ENCODE measurements at places on chromosomes 5 and 9. TPM values are rescaled to one million over a fixed set of nuclear protein-coding genes. Genes with fewer than 3 reads are reported as not detected.

DNA sequence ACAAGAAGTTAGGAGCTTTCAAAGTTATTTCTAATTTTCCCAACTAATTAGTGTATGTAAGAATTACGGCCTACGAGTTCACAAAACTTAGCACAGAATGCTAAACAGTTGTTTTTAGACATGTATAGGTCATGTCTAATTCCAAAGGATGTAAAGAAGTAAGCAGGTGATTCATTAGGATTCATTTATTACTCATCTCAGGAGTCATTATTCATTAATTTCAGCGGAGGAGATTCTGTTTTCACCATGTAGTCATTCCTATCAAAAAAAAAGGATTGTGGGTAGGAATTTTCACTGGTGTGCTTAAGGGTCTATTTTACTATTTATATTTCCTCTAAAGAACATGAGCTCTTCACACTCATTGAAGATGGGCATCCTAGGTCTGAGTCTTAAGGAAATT lies 532.2 kb downstream of the ACTL7B start:
- DNase-seq: no peak
- no peak overlapping the region for H3K4me3 ChIP-seq
- no peaks in the 10 kb centered on the region for H3K27me3 ChIP-seq
- H3K27ac ChIP-seq: no peak overlapping the region
- H3K4me1 ChIP-seq: no peaks in the 10 kb centered on the region

GRCh38 chr9:84600739-84601138 lies 68.8 kb upstream of the NTRK2 start:
- no peak overlapping the region for H3K4me3 ChIP-seq
- no peak for DNase-seq
- H3K36me3 ChIP-seq: no peaks in the 10 kb centered on the region
- H3K27me3 ChIP-seq: no peaks in the 10 kb centered on the region
- no peak overlapping the region for H3K27ac ChIP-seq

- no peak overlapping the region for H3K27ac ChIP-seq
- no peaks in the 10 kb centered on the region for H3K36me3 ChIP-seq
- DNase-seq: no peak
Measured at GRCh38 chr5:96297867-96298266, 135.2 kb downstream of the PCSK1 start.

- DNase-seq: no peak
- H3K27ac ChIP-seq: peak overlapping the region; percentile 97
- H3K4me1 ChIP-seq: peaks cover 36% of the 10 kb centered on the region
- peak overlapping the region; percentile 61 for H3K4me3 ChIP-seq
- no peaks in the 10 kb centered on the region for H3K27me3 ChIP-seq
- no peaks in the 10 kb centered on the region for H3K36me3 ChIP-seq
Measured at GRCh38 chr5:43313854-43314457, 744 bp upstream of the HMGCS1 start.

GRCh38 chr9:115013998-115014397 lies 83.6 kb upstream of the TNFSF8 start:
- no peak overlapping the region for H3K4me3 ChIP-seq
- no peaks in the 10 kb centered on the region for H3K4me1 ChIP-seq
- peak; percentile 72 for DNase-seq
- H3K27ac ChIP-seq: no peak overlapping the region
- H3K36me3 ChIP-seq: no peaks in the 10 kb centered on the region
- H3K27me3 ChIP-seq: no peaks in the 10 kb centered on the region

DNA sequence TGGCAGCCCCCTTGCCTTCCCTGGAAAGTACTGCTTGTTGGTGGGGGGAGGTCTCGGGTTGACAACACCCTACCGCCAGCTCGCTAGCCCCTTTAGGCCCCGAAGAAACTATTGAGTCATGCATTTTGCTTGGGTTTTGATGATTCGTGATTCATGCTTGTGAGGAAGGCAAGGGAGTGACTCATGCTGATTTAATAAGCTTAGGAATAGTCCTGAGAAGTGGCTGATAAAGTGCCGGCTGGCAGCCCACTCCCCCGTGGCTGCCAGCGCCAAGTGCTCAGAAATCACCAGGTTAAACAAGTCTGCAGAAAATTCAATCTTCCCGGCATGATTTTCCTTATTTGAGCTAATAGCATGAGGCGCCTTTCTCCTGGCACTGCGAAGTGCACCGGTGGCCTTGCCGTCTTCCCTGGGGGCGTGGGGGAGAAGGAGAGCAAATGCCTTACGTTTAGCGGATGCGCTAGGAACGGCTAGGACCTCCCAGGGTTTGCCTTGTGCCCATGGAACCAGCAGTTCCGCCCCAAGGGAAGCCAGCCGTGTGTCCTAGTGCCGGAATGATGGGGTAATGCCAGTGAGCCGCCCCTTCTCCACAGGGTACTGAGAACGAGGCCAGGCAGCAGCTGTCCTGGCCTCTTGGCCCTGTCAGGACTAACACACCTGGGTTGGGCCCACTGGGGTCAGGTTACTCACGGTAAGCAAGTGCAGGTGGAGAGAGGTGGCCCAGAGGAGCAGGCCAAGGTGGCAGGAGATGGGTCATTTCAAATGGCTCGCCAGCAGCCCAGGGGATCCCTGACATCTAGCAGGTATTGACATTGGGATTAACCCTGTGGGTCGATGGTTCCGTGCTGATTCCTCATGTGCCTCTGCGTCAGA lies 151.9 kb downstream of the MACROH2A1 start:
- H3K27ac ChIP-seq: no peak overlapping the region
- no peak overlapping the region for H3K4me3 ChIP-seq
- H3K36me3 ChIP-seq: no peaks in the 10 kb centered on the region
- H3K27me3 ChIP-seq: no peaks in the 10 kb centered on the region
- no peaks in the 10 kb centered on the region for H3K4me1 ChIP-seq

DNA sequence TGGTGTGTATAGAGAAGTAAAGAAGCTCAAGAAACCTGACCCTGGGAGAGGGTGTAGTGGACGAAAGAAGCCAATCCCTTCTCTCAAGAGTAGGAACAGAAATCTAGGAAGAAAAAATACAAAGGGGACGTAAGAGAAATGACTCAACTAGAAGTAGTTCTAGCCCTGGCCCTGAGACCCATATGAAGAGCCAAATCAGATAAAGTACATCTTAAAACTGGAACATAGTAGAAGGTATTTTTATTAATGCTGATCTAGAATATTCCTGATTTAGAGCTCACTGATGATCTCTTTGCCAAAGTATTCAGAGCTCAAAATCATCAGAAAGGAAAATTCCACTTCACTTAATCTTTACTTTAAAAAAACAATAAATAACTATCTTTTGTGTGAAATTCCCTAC lies 184.8 kb downstream of the MLLT3 start:
- H3K27me3 ChIP-seq: no peaks in the 10 kb centered on the region
- no peak overlapping the region for H3K27ac ChIP-seq
- peaks cover 9% of the 10 kb centered on the region for H3K4me1 ChIP-seq
- H3K4me3 ChIP-seq: no peak overlapping the region
- no peak for DNase-seq
- H3K36me3 ChIP-seq: no peaks in the 10 kb centered on the region

DNA sequence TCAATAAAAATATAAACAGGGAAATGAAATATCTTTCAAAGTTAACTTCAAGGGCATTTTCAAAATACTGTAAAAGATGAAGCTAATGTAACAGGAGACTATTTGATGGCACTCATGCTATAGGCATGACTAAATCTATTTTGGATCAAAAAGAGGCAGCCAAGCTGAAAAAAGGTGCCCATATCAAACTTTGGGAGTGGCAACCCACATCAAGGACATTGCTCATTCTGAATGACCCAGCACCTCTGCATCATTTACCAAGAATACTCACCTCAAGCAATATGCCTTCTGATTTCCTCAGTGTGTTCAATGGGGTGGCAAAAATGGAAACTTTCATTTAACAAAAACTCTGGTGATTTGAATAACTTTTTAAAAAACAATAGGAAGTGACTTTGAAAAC lies 853.3 kb downstream of the TLE1 start:
- no peaks in the 10 kb centered on the region for H3K36me3 ChIP-seq
- H3K27ac ChIP-seq: no peak overlapping the region
- no peak for DNase-seq
- no peak overlapping the region for H3K4me3 ChIP-seq
- H3K27me3 ChIP-seq: no peaks in the 10 kb centered on the region

GRCh38 chr9:131349881-131350563 lies 43.9 kb upstream of the PRRC2B start:
- no peak overlapping the region for H3K4me3 ChIP-seq
- no peaks in the 10 kb centered on the region for H3K27me3 ChIP-seq
- peak; percentile 78 for DNase-seq
- H3K36me3 ChIP-seq: no peaks in the 10 kb centered on the region

ADGRD2 gene
- total RNA-seq: not detected

DMGDH gene
- total RNA-seq: not detected
